ENCODE measurements at places on chromosomes 16 and 17.

- DNase-seq, result no peak
Measured at GRCh38 chr16:86874141-86874540, 295.8 kb downstream of the FOXL1 start.

- peak; percentile 37 for DNase-seq
Measured at GRCh38 chr17:76772842-76773525, 35.1 kb downstream of the MFSD11 start.

- DNase-seq, result no peak
Measured at GRCh38 chr16:89006036-89006752, 29.2 kb upstream of the CBFA2T3 start.

DNA sequence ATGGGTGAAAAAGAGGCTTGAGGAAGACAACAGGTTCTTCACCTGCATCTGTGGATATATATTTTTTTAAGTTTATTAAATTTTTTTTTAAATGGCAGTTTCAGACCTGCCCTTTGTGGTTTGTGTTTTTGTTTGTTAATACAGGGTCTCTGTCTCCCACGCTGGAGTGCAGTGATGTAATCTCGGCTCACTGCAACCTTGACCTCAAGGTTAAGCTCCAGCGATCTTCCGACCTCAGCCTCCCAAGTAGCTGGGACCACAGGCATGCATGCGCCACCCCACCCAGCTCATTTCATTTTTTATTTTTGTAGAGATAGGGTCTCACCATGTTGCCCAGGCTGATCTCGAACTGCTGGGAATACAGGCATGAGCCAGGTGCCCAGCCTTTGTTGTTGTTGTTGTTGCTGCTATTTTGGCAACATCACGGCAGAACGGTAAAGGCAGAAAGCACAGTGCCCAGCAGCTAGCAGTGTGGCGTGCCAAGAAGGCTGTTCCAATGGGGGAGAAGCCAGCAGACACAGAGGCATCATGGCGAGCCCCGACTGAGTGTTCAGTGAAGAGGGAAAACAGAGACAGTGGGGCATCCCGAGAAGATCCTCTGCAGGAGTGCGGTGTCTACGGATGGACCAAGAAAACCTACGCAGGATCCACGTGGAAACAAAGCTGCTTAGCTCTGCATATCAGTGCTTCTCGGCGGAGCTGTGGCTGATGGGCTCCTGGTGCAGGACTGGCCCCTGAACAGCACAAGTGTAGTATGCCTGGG lies 19.6 kb downstream of the TMC6 start:
- DNase-seq, result no peak

- no peak for DNase-seq
Measured at GRCh38 chr16:80189476-80190175, 351.2 kb upstream of the DYNLRB2 start.

DNA sequence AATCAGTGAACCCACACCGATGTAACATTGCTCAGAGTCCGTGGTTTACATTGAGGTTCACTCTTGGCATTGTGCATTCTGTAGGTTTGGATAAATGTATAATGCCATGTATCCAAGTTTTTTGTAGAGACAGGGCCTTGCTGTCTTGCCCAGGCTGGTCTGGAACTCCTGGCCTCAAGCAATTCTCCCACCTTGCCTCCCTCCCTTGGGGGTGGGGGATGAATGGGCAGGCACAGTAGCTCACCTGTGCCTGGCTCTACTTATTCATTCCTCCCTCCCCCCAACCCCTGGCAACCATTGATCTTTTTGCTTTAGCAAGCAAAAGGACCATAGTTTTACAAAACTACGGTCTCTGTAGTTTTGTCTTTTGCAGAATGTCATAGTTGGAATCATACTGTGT lies 181.4 kb downstream of the SPECC1 start:
- DNase-seq, result no peak

DNA sequence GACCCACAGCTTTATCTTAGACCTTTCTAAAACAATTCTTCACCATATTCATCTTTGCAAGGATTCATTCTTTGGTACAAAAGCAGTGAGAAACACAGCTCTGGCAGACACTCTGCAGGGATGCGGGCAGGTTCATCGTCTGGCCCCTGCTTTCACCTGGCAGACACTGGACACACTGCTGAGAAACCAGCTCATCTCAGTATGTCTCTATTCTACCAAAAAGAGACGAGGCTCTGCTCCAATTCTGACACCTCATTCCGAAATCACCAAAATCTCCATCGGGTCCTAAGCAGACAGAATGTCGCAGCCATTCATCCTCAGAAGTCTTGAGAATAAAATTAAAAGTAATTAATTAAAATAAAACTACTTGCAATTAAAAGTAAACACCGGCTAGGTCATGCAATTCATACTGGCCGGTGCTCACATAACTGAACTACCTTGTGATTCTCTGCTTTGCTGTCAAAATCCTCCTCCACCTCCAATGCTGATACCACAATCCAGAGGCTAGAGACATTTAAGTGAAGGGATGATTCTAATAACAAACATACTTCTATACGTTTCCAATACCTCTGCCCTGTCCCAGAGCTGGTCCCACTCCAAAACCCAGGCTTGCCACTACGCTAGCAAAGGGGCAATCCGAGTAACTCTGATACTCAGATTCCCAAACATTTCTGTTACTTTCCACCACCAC lies 1.3 kb downstream of the RNF157 start:
- DNase-seq, result no peak

DNA sequence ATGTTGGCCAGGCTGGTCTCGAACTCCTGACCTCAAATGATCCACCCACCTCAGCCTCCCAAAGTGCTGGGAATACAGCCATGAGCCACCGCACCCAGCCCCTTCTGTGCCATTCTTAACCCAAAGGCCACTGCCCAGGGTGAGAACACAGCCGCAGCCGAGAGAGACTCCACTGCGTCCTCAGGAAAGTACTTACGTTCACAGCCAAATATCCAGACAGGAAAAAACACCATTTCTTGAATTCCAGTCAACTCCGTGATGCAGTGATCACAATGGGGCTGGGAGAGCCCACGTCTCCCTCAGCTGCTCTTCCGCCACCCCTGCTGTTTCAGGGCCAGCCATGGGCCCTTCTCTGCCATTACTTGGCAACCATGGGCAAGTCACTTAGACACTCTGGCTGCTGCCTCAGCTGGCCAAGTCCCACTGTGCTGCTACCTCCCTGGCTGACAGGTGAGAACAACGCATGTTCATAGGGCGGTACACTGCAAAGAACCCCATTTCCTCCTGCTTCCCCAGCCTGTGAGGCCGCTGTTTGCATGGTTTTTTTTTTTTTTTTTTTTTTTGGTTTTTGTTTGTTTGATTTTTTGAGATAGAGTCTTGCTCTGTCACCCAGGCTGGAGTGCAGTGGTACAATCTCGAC lies 4.3 kb downstream of the CDIP1 start:
- no peak for DNase-seq

DNA sequence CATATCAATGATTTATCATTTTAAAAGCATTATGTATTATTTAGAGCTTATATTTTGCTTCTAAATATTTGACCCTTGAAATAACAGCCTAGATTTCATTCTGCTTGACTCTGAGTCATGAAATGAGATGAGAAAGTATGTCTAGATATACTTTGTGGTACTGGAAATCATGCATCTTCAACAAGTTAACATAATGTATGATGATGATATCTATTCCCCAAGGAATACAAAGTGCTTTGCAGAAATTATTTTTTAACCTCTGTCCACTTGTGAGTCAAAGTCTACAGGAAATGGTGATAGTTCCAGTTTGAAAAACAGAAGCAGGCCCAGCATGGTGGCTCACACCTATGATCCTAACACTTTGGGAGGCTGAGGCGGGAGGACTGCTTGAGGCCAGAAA lies 36.1 kb downstream of the GOSR1 start:
- no peak for DNase-seq

DNA sequence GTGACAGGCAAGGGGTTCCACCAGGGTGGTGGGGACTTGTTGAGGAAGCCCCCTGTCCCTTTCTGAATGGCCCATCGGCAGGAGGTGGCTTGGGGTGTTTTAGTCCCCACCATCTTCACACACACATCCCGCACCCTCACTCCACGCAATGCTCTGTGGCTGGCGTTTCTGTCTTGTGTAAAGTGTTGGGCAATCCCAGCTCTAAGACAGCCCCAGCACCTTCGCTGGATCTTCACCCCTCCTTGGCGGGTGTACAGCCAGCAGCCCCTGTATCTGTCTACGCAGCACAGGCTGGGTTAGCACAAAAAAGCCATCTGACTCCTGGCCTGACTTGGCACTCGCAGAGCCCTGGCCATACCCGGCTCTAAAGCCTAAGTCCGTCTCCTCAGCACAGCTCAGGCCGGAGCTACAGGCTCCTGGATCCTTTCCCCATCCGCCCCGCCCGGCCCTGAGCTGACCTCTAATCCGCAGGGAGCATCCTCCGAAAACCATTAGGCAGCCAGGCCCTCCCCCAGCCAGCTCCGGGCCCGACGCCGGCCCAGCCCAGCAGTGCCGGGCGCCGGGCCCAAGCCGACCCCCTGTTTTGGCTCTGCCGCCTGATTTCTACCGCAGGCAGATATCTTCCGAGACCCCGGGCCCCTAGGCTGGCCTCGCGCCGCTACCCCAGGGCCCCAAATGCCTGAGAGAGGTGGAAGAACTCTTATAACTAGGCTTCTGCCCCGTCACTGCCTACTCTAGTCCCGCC lies 42.4 kb upstream of the TAC4 start:
- DNase-seq, result no peak

DNA sequence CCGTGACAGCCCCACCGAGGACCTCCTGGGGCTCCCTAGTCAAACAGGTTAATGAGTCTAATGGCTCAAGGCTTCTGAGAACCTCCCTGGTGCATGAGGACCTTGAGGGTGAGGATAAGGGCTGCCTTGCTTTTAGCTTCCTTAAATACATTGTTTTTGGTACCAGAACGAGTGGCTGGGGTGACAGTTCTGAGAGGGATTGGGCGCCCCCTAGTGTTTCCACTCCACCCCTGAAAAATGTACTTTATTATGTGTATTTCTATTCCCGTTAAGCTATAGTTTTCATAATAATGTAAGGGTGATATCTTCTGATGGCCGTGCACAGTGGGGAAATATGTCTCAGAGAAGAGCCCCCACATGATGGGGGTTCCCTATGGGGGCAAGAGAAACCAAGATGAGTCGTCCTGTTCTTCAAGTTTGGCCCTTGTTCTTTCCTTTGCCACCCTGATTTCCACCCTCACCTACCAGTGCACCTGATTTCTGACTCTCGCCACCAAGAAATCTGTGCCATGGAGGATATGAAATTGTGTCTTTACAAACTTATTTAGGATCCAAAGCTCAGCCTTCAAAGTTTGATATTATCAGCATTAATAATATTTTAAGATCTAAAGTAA lies 14.5 kb upstream of the VWA3A start:
- DNase-seq, result peak; percentile 60

DNA sequence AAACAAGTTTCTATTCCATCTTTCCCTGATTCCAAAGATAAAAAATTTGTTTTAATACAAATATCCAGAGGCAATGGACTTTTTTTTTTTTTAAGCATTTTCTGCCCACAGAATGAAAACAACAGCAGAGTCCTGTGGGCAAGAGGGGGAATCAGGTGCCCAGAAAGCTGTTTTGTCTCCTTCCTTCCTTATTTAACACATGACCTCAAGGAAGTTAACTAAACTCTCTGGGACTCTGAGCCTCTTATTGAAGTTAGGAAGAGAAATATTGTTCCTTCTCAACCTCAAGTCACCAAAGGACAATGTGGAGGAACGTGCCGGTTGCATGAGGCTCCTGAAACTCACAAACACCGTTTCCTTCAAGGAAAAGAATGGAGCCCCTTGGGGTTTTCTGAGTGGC lies 34.9 kb downstream of the LITAF start:
- no peak for DNase-seq

- no peak for DNase-seq
Measured at GRCh38 chr16:88508868-88509748, 56.0 kb downstream of the ZFPM1 start.

GRCh38 chr16:57532266-57532625 lies 4.1 kb downstream of the CCDC102A start:
- no peak for DNase-seq

DNA sequence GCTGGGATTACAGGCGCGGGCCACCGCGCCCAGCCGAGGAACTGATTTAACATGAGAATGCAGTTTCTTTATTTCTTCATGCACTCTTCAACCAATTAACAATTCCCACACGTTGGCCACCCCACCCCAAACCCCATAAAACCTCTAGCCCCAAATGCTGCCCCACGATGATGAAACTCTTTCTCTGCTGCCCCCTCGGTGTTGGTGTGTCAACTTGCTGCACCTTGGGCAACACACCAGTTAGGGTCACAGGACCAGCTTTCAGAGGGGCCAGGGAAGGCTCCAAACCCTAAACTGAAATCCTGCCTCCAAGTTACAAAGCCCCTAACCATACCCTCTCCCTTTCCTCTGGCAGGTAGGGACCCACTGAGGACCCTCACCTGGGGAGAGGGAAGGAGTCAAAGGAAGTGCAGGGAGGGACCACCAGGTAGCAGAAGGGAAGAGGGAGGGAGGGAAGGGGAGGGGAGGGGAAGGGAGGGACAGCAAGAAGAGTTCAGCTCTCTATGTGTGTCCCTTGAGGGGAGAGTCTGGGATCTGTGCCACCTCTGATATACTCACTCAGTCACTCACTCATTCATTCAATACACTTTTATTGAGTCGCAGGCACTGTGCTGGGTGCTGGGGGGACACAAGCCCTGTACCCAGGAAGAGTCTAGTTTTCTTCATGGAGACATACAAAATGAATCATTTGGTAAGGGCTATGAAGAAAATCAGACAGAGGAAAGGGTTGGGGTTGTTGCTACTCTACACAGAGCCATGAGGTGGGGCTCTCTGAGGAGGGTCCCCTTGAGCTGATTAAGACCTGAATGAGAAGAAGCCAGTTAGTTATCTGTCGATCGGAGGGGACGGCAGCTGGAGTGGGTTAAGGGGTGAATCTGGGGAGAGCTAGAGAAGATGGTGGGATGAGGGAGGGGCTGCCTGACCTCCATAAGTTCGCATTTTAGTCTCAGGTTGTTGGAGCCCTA lies 3.9 kb downstream of the PLXDC1 start:
- DNase-seq, result no peak

GRCh38 chr17:13885953-13886889 lies 183.1 kb upstream of the COX10 start:
- no peak for DNase-seq

DNA sequence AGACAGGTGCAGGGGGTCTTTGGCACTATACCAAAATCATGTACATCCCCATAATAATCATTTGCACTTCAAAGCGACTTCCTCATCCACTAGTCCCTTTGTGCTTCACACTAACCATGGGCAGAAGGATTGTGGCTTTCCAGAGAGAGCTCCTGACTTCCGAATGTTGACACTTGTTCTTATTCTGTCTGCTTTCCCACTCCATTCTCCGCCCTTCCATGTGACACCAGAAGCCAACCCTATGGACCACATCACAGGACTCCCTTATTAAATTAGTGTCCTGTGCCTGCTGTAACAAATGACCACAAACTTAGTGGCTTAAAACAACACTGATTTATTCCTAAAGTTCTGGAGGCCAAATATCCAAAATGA lies 91.6 kb downstream of the CMC2 start:
- no peak for DNase-seq

DNA sequence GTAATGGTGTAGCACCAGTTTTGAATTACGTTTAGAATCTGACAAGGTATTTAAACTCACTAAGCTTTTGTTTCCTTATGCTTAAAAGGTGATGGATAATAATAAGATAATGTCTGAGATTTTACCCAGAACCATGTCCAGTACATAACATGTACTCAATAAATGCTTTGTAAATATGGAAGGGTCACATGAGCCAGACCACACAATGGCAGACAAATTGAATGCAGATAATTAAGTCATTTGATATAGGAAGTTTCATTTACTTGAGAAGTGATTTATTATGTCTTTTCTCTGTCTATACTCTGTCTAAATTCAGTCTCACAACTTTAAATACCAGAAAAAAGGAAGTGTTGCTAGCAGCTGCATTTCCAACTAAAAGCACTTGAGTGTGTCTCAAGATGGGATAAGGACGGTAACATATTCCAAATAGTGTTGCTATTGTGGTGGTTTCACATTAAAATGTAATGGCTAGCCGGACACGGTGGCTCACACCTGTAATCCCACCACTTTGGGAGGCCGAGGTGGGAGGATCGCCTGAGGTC lies 52.5 kb upstream of the DHX40 start:
- DNase-seq, result no peak

Data from stimulated activated CD8-positive, alpha-beta memory T cell treated with anti-CD3 and anti-CD28 coated beads, Interleukin-4, amount 100 ng/mL, for 4 hours (primary cell).